Jurkat, Clone E6-1 (cell line): ENCODE measurements at places on chromosomes 4 and X.

DNA sequence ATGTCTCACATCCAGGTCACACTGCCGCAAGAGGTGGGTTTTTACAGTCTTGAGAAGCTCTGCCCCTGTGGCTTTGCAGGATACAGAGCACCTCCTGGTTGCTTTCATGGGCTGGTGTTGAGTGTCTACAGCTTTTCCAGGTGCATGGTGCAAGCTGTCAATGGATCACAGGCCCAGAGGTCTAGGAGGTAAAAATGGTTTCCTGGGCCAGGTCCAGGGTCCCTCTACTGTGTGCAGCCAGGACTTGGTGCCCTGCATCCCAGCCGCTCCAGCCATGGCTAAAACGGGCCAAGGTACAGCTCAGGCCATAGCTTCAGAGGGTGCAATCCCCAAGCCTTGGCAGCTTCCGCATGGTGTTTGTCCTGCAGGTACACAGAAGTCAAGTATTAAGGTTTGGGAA, 434.1 kb upstream of the GALNT7 start:
- DNase-seq: no peak

DNA sequence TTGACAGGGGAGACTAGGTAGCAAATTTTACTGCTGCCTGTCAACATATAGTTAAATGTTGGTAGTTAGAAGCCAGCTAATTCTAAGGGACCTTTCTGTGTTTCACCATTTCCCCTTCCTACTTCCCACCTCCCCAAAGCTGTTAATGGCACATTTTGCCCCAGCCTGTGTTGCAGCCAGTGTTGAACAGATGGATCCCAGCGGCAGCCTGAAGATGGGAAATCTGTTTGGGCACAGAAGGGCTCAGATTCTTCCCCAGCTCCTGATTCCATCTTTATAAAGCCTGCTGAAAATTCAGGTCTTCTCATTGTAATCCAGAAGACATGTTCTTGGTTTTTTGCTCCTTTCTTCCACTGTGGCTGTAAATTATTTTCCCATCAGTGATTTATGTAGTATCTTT, 89.0 kb downstream of the SPRY1 start:
- DNase-seq: no peak

- no peak for DNase-seq
These were observed 393.1 kb upstream of the ZFP42 start for GRCh38 chr4:187602339-187603092.

DNA sequence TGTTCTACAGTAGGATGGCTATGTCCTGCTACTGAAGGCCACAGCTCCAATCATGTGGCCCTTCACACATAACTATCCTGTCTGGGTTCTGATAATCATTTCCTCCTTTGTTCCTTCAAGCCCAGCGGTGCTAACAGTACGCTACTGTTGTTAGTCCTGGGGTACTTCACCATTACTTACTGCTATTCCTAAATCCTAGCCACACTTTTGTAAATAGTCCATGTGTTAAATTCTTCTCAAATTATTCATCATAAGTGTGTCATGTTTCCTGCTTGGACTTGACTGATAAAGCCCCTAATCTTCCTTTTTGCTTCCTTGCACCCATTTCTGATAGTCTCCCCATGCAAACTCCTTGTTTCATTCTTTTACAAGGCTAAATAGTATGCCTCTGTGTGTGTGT, 332.6 kb downstream of the FGF13 start:
- no peak for DNase-seq

- DNase-seq: no peak
These were observed 13.0 kb upstream of the ARX start for GRCh38 chrX:25028726-25029125.

DNA sequence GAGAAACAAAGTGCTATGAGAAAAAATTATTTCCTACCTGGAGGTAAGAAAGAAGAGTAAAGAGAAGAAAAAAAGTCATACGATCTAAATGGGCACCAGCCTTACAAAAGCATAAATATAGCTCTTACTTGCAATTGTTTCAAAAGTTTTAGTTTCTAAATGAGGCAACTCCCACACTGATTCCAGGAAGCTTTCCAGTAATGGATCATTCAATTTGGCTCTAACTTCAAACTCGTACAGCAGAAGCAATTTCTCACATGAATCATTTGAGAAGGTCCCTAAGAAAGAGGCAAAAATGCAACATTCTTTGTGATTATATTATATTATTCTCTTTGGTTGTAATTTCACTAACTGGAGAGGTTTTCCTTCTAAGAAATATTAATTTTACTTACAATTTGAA, 109.9 kb downstream of the DLG3 start:
- no peak for DNase-seq

DNA sequence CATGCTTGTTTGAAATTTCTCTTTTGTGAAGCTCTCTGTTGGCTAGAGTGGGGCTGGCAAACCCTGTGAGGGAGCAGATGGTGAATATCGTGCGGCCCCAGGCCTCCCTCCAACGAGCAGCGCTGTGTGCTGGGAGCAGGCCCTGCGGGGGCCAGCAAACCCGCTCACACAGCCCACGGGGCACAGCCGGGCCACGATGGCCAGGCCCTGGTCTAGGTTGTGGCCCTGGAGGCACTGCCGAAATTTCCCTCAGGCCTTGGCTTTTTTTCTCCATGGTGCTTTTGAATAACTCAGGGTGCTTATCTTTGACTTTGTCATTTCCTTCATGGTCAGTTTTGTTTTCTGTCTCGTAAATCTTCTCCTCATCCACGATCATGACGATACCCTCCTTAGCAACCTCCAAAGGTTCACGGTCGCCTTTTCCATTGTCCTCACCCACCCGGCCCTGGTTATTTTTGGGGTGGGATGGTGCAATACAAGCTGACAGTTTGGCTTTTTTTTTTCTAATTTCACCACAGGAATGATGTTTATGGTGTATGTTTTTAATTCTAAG, 20.7 kb downstream of the PCGF3 start:
- DNase-seq: no peak

- no peak for DNase-seq
These were observed 40.2 kb downstream of the HOPX start for GRCh38 chr4:56640621-56641493.
